HCT116 (cell line): ENCODE measurements at places on chromosomes 5 and 9. TPM values are rescaled to one million over a fixed set of nuclear protein-coding genes. Genes with fewer than 3 reads are reported as not detected.

TERT gene
- 6.9 TPM for total RNA-seq

TNFSF8 gene
- total RNA-seq: not detected

DNA sequence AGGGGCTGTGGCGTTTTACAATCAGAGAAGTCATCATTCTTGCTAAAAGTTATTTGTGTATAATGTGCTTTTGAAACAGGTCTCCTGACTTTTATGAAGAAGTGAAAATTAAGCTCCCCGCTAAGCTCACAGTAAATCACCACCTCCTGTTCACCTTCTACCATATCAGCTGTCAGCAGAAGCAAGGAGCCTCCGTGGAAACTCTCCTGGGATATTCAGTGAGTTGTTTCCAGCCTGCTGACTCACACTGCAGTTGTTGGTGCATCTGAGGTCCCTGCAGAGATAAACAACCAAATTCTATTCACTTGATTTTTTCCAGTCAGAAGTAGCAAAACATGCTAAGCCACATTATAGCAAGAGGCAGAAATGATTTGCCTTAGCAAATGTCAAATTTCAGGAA is 156.7 kb downstream of the DOCK8 start:
- no peak overlapping the region for H3K4me3 ChIP-seq
- no peaks in the 10 kb centered on the region for H3K4me1 ChIP-seq
- H3K36me3 ChIP-seq: no peaks in the 10 kb centered on the region
- no peak for DNase-seq
- H3K27ac ChIP-seq: no peak overlapping the region
- no peaks in the 10 kb centered on the region for H3K27me3 ChIP-seq

DNA sequence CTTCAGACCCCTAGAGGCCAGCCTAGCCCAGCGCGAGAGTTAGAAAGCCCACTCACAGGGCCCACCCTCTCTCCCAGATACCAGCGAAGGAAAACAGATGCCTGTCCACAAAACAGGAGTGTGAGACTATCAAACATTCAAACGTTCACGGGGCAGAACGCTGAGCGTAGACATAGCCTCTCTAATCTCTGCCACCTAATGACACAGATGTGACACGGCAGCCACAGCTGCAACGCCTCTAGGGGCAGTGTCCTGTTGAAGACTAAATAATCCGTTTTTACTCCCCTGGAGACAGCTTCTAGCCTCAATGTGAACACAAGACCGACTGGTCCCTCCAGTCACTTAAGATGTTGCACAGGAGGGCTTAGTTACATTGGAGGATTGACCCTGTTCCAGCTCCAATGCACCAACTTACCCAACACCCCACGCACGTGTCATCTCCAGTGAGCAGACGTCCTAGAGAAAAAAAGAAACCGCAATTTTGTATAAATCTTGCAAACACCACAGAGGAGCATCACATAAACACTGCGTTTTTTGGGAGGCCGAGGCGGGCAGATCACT is 14.3 kb downstream of the DIPK1B start:
- no peaks in the 10 kb centered on the region for H3K27me3 ChIP-seq
- H3K4me1 ChIP-seq: peaks cover 13% of the 10 kb centered on the region
- peak overlapping the region; percentile 97 for H3K27ac ChIP-seq
- H3K36me3 ChIP-seq: peaks cover 19% of the 10 kb centered on the region
- peak overlapping the region; percentile 100 for H3K4me3 ChIP-seq
- no peak for DNase-seq

DNA sequence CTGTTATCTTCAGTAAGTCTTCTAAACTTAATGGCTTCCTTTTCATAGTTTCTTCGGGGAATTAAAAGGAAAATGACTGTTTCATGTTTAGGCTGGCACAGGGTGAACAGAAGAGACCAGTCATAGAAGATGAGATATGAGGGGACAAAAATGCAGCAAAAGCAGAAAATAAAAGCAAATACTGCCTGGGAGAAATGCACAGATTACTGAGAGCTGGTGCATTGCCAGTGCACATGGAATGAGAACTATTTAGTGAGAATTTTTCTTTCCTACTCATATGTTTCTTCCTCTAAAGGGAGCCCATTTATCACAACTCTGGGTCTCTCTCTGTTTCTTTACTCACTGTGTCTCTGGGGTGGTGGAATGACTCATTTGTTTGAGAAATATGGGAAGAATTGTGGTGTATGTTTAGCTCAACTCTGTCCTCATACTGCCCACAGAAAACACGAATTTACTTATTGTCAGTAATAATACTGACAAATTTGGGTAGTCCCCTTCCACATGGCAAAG is 25.9 kb upstream of the ANKRD55 start:
- DNase-seq: no peak
- H3K4me1 ChIP-seq: peaks cover under 1% of the 10 kb centered on the region; the same call in 1 of the 2 replicates
- H3K4me3 ChIP-seq: no peak overlapping the region

GRCh38 chr9:80699511-80699998 is 989.8 kb downstream of the TLE1 start:
- no peak for DNase-seq
- H3K4me1 ChIP-seq: no peaks in the 10 kb centered on the region
- H3K36me3 ChIP-seq: no peaks in the 10 kb centered on the region
- no peaks in the 10 kb centered on the region for H3K27me3 ChIP-seq
- no peak overlapping the region for H3K27ac ChIP-seq

GRCh38 chr9:124769549-124770358 is 1.4 kb downstream of the NR6A1 start:
- peak; percentile 85 for DNase-seq
- no peaks in the 10 kb centered on the region for H3K27me3 ChIP-seq

- no peak overlapping the region for H3K4me3 ChIP-seq
- H3K27me3 ChIP-seq: no peaks in the 10 kb centered on the region
- no peaks in the 10 kb centered on the region for H3K36me3 ChIP-seq
- DNase-seq: no peak
- H3K4me1 ChIP-seq: no peaks in the 10 kb centered on the region
- H3K27ac ChIP-seq: no peak overlapping the region
Observed at GRCh38 chr5:165360366-165360765, 1854.9 kb downstream of the MAT2B start.

GRCh38 chr9:108924466-108924865 is 9.5 kb downstream of the ELP1 start:
- no peaks in the 10 kb centered on the region for H3K27me3 ChIP-seq
- no peak overlapping the region for H3K27ac ChIP-seq
- no peaks in the 10 kb centered on the region for H3K4me1 ChIP-seq
- DNase-seq: no peak
- peaks cover 30% of the 10 kb centered on the region for H3K36me3 ChIP-seq
- no peak overlapping the region for H3K4me3 ChIP-seq

- H3K27ac ChIP-seq: no peak overlapping the region
- H3K4me1 ChIP-seq: no peaks in the 10 kb centered on the region
- H3K36me3 ChIP-seq: peaks cover 16% of the 10 kb centered on the region; the same call in 1 of the 2 replicates
- H3K27me3 ChIP-seq: no peaks in the 10 kb centered on the region
- no peak for DNase-seq
- H3K4me3 ChIP-seq: no peak overlapping the region
Observed at GRCh38 chr9:86009133-86009532, 68.2 kb downstream of the NAA35 start.

DNA sequence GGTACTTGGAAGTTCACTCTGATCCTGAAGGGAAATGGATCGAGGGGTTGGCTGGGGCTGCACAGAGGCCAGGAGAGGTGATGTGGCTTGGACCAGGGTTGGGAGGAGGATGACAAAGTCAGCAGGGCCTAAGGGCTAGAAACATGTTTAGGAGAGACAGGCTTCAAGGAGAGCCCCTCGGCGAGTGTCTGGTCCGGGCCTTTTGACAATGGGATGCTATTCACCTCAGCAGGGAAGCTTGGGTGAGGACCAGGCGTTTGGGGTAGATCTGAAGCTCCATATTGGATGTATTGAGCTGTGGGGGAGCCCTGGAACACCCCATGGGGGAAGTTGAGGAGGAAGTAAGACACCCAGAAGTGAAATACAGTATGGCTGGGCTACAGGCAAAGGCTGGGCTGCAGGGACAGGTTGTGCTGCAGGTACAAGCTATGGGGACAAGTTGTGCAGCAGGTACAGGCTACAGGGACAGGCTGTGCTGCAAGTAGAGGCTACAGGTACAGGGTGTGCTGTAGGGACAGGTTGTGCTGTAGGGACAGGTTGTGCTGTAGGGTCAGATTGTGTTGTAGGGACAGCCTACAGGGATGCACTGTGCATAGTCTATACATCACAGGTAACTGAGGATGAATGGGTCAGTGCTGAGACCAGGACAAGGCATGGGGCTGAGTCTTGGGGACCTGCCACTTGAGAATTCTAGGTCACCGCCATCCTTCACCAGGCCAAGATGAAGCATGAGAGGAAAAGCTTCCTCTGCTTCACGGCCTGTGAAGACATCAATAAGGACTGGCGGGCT is 22.7 kb upstream of the FIBCD1 start:
- H3K36me3 ChIP-seq: no peaks in the 10 kb centered on the region
- H3K27me3 ChIP-seq: peaks cover 5% of the 10 kb centered on the region; the same call in 1 of the 2 replicates
- H3K27ac ChIP-seq: no peak overlapping the region

GRCh38 chr9:94568972-94569712 is 14.3 kb downstream of the PCAT7 start:
- H3K4me3 ChIP-seq: no peak overlapping the region
- no peaks in the 10 kb centered on the region for H3K36me3 ChIP-seq
- peaks cover 18% of the 10 kb centered on the region; the same call in 1 of the 2 replicates for H3K27me3 ChIP-seq
- no peak for DNase-seq
- H3K4me1 ChIP-seq: no peaks in the 10 kb centered on the region

GRCh38 chr9:34475097-34475496 is 16.5 kb downstream of the DNAI1 start:
- H3K27me3 ChIP-seq: no peaks in the 10 kb centered on the region; the same call in 1 of the 2 replicates
- H3K4me3 ChIP-seq: no peak overlapping the region
- no peaks in the 10 kb centered on the region for H3K36me3 ChIP-seq
- no peak for DNase-seq

- H3K4me1 ChIP-seq: peaks cover 9% of the 10 kb centered on the region; the same call in 1 of the 2 replicates
- no peak for DNase-seq
- H3K4me3 ChIP-seq: no peak overlapping the region
- H3K27me3 ChIP-seq: no peaks in the 10 kb centered on the region
- 0 out of 2 replicates have a peak, but pooled peaks cover 2% of the 10 kb centered on the region for H3K36me3 ChIP-seq
Observed at GRCh38 chr9:19114680-19115270, 12.1 kb upstream of the HAUS6 start.

- no peaks in the 10 kb centered on the region for H3K36me3 ChIP-seq
- no peak overlapping the region for H3K27ac ChIP-seq
- H3K4me1 ChIP-seq: no peaks in the 10 kb centered on the region
Observed at GRCh38 chr9:118554987-118555386, 814.2 kb downstream of the BRINP1 start.
